ENCODE measurements at places on chromosomes 13 and 19.

- DNase-seq: no peak
These were observed 94.5 kb upstream of the CACNA1A start for GRCh38 chr19:13600802-13601201.

DNA sequence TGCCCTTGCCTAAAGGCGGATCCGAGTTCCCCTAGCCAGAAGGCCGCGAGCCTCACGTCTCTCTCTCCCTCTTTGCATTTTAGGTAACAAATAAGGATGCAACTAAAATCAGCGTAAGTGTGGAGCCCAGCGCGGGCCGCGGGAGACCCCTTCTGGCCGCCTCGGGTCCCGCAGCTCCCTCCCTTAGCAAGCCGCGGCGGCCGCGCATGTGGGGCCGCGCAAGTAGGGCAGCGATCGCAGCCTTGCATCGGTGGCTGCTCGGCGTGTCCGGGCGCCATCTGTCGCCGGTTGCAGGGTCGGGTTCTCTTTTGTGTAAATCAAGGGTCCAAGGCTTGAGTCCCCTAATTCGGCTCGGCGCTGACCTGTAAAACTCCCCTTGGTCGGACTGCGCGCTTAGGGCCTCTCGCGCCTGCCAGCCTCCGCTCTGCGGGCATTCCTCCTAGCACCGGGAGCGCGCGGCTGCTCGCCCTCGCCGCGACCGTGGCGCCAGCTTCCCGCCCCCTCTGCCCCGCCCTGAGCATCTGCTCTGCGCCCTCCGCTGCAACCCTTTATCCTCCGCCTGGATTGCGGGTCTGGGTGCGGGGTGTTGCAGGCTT lies 2.7 kb downstream of the VSTM2B start:
- no peak for DNase-seq

- no peak for DNase-seq
These were observed 7.9 kb upstream of the UQCR11 start for GRCh38 chr19:1613146-1613545.

DNA sequence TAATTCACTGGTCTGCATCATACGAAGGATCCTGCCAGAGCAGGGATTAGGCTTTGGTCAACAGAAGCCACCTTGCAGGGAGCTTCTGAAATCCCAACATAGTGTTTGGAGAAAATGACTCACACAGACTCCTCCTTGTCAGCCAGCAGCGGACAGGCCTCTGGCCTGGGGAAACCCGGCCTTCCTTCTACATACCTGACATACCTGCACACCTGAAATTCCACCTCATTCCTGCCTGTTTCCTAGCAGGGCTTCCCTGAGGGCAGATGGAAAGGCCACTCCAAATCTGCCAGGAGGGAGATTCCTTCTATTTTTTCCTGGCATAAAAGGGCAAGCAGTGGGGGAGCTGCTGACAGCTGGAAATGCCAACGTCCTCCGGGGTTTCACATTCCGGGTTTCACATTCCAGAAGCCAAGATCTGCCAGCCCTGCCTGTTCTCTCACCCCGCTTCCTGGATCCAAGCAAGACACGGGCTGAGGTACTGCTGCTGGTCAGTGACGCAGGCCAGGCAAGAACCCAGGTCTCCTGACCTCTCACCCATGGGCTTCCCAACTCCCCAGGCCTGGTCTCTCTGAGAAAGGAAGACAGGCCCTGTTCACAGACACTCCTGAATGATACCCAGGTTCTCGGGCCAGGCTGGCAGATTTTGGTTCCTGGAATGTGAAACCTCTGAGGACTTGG lies 18.2 kb upstream of the IGFL1 start:
- DNase-seq: no peak

GRCh38 chr19:2126879-2127518 lies 24.4 kb downstream of the AP3D1 start:
- DNase-seq: no peak

- no peak for DNase-seq
These were observed 19.6 kb upstream of the AKAP8 start for GRCh38 chr19:15399234-15399515.

- no peak for DNase-seq
These were observed 418.2 kb downstream of the KLF12 start for GRCh38 chr13:73715911-73716510.

- DNase-seq: no peak
These were observed 185.3 kb downstream of the EFNB2 start for GRCh38 chr13:106350208-106350607.

GRCh38 chr13:52847682-52848432 lies 583 bp downstream of the PCDH8 start:
- no peak for DNase-seq

DNA sequence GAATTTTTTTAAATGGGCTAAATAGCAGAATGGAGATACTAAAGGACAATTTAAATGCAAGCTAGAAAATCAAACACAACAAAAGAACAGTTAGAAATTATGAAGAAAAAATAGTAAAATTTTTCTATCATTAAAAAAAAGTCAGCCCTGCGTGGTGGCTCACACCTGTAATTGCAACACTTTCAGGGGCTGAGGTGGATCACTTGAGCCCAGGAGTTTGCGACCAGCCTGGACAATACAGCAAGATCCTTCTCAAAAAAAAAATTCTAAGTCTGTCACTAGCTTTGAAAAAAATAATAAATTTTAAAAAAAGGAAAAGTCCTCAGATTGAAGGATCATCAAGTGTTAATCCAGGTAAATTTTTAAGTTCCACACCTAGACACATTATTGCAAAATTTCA lies 7.7 kb downstream of the TUBGCP3 start:
- DNase-seq: no peak

- no peak for DNase-seq
These were observed 3.2 kb upstream of the SYDE1 start for GRCh38 chr19:15104003-15104402.

DNA sequence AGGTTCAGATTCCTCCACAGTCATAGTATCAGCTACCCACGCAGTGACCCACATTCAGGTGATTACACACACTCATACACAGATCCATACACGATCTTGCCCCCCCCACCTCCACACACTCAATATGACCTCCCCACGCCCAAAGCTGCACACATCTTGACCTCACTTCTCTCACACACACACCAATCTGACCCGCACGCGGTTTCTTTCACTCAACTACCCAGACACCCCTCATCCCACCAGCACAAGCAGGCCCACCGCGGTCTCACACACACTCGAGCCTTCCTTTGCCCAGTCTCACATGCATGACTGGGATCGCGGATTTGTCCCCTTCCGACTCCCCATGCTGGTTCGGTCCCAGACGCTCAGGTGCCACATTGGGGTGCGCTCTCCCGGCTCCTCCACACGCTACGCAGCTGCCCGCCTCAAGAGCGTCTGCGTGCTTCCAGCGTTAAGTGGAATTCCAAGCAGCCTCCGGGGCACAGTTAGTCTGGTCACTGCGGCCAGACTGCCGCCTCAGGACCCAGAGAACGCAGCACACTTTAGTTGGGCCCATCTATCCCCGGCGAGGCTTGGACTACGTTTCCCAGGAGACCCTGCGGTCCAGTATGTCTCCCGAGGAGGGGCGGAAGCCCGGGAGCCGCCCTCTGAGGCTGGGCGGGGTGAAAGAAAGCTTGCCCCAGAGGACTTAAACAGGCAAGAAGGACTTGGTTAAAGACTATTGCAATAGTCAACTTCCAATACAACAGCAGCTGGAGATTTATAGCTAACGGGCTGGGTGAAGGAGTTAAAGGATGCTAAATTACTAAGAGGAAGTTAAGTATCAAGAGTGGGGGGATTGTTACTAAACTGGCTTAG lies 746 bp upstream of the ZNF345 start:
- peak; percentile 74 for DNase-seq

DNA sequence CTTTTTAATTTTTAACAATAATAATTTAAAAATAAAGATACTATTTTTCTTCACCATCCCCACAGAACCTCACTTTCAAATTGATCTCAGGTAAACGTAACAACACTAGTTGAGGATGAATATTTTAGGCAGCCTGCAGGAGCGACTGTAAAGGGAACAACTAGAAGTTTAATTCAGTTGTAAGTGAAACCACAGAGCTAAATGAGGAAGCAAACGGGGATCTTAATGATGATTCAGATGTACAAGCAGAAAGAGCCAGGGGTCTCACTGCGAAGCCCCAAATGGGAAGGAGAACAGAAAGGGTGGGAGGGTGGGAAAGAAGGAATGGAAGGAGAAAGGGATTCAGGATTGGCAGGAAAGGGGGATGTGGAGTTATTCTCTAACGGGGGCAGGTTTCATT lies 54.6 kb upstream of the RAP2A start:
- no peak for DNase-seq
